ENCODE measurements at places on chromosomes 12 and 14.

DNA sequence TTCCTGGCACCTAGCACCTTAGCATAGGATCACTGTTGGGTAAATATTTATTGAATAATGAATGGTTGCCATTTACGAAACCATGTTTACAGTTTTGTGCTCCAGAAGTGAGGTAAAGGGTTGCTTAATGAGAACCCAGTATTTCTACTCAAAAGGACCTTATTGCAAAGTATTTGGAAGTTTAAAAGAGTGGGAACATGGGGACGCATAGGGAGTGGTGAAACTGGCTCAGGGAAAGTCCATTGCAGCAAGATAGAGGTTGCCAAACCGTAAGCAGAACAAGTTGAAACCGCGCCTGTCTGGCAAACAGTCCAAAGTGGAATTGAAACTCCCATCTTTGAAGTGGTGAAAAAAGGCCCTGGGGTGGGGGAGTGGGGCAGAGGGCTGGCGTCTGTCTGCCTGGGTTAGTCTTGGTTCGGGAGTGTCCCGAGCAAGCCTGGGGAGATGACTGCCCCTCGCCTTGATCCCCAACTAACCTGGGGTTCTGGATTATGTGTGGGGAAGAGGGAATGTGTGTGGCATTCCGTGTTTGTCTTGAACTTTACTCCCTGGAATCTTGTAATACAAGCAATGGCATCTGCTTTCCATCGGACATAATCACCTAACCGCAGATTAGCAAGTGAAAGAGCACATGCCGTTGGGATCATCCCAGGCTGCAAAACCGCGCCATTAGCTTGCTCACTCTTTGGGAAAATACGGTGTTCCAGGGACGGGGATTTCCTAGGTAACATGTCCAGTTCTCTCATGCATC, 7.2 kb downstream of the ALDH2 start:
- DNase-seq, result peak; percentile 91

DNA sequence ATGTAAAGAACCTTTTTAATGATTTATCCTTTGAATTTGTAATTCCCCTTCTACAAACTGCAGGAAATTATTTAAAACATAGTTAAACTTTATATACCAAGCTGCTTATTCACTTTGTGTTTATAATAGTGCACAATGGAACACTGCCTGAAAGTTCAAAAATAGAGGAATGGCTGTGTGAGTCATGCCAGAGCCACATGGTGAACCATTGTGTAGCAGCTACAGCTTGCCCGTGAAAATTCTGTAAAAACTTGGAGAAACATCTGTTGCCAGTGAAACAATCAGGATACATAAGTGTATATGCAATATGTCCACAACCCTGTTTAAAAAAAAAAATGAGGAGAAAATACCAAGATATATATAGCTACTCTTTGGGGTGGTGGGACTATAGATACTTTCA, 59.5 kb downstream of the VEZT start:
- DNase-seq, result peak; percentile 15

DNA sequence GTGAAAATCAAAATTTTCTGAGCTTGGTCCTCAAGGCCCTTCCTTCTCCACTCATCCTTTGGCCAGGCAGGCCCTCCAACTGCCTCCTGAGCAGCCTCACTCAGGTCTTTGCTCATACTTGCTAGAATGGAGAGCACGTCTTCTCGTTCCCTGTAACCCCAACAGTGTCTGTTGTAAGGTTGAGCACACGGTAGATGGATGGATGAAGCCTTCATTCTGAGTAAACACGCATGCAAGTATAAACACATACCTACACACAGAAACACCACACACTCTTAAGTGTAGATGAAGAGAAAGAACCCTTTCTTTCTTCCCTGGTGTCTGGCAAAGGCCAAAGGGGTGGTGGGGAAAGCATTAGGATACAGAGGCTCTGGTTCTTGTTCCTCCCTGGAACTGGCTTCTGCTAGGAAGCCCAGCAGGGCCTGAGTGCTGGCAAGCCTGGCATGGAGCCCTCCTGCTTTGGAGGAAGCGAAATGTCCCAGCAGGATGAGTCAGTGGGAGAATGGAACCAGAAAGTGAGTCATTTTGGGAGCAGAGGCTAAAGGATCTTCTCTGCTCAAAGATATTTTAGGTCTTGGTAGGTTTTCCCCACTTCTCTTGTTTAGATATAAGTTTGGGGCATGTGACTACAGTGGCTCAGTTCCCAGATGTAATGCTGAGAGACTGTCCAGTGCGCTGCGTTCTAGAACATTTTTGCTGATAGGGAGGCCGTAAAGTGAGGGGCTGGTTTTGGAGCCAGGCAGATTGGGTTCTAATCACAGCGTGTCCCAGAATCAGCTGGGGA, 127.4 kb downstream of the CACNA1C start:
- DNase-seq, result peak; percentile 94

- peak; percentile 63 for DNase-seq
These were observed 67.8 kb downstream of the HRK start for GRCh38 chr12:116813271-116814041.

GRCh38 chr12:76284816-76285750, 63.1 kb downstream of the BBS10 start:
- DNase-seq, result no peak

GRCh38 chr12:14393751-14394150, 28.3 kb downstream of the ATF7IP start:
- no peak for DNase-seq

DNA sequence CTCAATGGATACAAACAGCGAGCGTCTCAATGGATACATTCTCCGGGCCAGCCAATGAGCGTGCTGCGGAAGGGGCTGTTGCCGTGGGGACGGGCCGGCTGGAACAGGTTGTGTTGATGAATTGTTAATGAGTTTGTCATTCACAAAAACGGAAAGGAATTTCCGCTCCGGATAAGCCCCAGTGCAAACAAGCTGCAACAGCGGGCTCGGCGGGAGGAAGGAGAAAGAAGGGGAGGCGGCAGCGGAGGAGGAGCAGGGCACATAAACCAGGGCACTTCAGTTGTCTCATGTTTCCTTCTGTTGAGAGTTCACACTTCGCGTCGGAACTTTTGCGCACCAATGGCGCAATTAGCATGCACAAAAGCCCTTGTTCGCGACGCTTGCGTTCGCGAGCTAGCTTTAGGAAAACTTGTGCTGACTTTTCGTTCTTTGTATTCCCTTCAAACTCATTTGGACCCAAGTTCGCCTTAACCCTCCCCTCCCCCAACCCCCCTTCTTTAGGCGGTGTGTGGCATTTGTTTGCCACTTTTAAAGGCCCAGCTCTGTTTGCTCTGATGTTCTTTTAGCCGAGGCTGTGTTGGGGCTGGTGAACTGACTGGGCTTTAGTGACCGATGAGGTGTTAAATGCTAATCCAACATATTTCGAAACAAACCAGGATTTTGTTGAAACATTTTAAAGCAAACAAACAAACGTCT, at the start of gene DUSP6:
Gene DUSP6, minus strand, starts transcription at position 10 of the 696 bp plus-strand sequence. CDS start 462 bp downstream, outside the sequence.
- DNase-seq, result peak; percentile 99

DNA sequence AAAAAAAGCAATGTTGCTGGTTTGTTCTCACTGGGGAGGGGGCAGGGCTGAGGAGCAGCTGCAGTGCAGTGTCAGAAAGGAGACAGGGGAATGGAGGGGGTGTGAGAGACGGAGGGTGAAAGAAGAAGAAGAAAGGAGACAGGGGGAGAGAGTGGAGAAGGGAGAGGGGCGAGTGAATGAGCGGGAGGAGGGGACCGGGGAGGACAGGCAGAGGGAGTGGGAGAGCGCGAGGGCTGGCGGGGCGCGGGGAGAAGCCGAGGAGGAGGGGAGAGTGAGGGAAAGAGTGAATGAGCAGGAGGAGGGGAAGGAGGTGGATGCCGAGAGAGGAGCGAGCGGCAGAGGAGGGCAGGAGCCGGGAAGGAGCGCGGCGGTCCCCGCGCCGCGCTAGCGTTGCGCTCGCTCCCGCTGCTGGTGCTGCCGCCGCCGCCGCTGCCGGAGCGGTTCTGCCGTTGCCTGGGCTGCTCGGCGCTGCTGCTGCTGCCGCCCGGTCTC, at the start of gene NOVA1:
Gene NOVA1, minus strand, starts transcription at position 445 of the 492 bp plus-strand sequence. CDS start 597 bp downstream, outside the sequence.
- DNase-seq, result no peak
